ENCODE measurements at places on chromosomes 7 and 10. TPM values are rescaled to one million over a fixed set of nuclear protein-coding genes. Genes with fewer than 3 reads are reported as not detected.

- no peak for DNase-seq
Observed at GRCh38 chr7:47636433-47637175, 54.7 kb upstream of the TNS3 start.

DNA sequence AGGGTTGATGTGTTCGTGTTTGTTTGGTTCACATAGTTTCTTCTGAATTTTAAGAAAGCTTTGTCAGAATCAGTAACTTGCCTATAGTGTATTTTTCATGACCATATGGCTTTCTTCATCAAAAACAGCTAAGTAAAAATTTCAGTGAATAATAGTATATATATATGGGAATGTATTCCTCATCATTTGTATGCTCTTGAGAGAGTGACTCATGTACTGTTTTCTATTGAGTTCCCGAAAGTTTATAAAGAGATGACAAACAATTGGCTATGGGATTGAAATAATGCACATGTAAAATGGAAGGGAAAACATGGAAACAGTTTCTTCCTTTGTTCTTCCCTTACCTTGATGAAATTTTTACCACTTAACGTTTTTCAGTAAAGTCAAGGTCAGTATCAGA is 56.4 kb downstream of the KAT6B start:
- peak; percentile 48 for DNase-seq

GRCh38 chr10:30043476-30044270 is 15.7 kb downstream of the JCAD start:
- no peak for DNase-seq

DNA sequence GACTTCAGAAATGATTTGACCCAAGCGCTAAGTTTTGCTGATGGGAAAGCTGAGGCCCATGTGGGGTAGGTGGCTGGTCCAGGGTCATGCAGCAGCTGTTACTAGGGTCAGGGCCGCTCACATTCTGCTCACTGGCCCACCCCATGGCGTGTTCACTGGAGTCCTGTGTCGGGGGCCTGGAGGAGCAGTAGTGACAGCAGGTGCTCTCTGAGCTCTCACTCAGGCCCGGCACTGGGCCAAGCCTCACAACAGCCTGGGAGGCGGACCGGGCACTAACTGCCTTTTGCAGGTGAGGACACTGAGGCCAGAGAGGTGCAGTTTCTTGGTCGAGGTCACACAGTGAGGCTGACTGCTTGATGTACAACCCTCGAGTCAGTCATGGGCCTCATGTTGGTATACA is 82.7 kb downstream of the GLRX3 start:
- peak; percentile 21 for DNase-seq

Gene ANKRD61
- total RNA-seq: not detected

All from osteoblast (primary cell).